ENCODE measurements at places on chromosomes 7 and 10. TPM values are rescaled to one million over a fixed set of nuclear protein-coding genes. Genes with fewer than 3 reads are reported as not detected.

GATA3 gene
- total RNA-seq, result 0.11 TPM

PTPN20 gene
- total RNA-seq, result 5.6 TPM

CCDC172 gene
- not detected for total RNA-seq

ATRNL1 gene
- 12.5 TPM for total RNA-seq

ZNF804B gene
- not detected for total RNA-seq

HOGA1 gene
- 5.0 TPM for total RNA-seq

CCDC136 gene
- total RNA-seq, result 4.6 TPM

LBX1 gene
- total RNA-seq, result not detected

PHYH gene
- 35.3 TPM for total RNA-seq

HELLS gene
- total RNA-seq, result 31.9 TPM

KCND2 gene
- not detected for total RNA-seq

VSIR gene
- 87.6 TPM for total RNA-seq
